Hindlimb muscle (tissue), 1 donor: ENCODE measurements at places on chromosomes 7 and 10.
A peak's percentile ranks its signal among the peaks of the same experiment; 100 is the strongest.

GRCh38 chr10:122054048-122055025, 65.4 kb downstream of the TACC2 start:
- peak; percentile 74 for DNase-seq

DNA sequence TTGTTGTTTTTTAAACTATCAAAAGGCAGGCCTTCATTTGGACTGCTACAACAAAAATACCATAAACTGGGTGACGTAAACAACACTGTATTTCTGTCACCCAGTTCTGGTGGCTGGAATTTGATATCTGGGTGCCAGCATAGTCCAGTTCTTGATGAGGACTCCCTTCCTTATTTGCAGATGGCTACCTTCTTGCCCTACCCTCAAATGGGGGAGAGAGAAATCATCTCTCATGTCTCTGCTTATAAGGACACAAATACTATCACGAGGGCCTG, 25.2 kb downstream of the ACTA2 start:
- no peak for DNase-seq

- no peak for DNase-seq
Observed at GRCh38 chr7:92044148-92044547, 90.1 kb downstream of the CYP51A1 start.

GRCh38 chr7:108716783-108717182, 147.1 kb downstream of the DNAJB9 start:
- DNase-seq, result no peak

- no peak for DNase-seq
Observed at GRCh38 chr7:30866939-30867338, 44.7 kb upstream of the AQP1 start.
